Fibroblast of skin of scalp (primary cell): ENCODE measurements at places on chromosomes 13 and 19.

GRCh38 chr19:38650911-38651584 is 3.6 kb downstream of the ACTN4 start:
- peak; percentile 61 for DNase-seq

- DNase-seq, result no peak
Observed at GRCh38 chr19:38838986-38839761, 7.6 kb upstream of the ECH1 start.

DNA sequence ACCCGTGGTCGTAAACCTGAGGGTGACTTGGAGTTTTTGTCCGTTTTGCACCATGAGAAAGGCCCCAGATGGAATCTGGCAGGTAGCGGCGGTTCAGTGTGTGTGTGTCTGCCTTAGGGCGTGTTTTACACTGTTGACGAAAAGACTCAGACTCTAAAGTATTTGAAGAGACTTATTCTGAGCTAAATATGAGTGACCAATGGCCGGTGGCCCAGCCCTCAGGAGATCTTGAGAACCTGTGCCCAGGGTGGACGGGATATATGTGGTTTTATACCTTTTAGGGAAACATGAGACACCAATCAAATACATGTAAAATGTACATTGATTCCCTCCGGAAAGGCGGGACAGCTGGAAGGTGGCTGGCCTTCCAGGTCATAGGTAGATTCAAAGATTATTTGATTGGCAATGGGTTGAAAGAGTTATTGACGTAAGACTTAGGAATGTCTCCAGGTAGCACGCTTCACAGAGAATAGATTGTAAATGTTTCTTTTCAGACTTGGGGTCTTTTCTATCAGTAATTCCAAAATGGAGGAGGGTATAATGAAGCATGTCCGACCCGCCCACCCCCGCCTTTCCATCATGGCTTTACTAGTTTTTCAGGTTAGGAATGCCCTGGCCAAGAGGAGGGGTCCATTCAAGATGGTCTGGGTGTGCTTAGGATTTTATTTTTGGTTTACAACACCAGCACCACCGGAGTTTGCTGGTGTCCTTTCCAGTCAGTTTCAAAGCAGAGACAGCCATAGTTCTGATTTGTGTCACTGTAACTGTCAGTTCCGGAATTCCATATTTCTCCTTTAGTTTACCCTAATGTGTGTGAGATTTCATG is 1.0 kb upstream of the ZNF529 start:
- DNase-seq, result peak; percentile 4

- DNase-seq, result no peak
Observed at GRCh38 chr13:23705583-23705982, 135.4 kb downstream of the TNFRSF19 start.

DNA sequence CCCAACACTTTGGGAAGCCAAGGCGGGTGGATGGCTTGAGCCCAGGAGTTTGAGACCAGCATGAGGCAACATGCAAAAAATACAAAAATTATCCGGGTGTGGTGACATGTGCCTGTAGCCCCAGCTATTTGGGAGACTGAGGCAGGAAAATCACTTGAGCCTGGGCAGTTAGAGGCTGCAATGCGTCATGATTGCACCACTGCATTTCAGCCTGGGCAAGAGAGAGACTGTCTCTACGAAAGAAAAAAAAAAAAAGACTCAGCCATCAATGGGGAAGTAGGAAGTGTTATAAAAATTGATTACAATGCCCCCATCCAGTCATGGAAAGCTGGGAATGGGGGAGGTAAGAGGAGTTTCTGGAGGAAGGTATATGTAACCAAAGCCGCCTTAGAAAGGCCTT is 5.4 kb downstream of the TYK2 start:
- no peak for DNase-seq

DNA sequence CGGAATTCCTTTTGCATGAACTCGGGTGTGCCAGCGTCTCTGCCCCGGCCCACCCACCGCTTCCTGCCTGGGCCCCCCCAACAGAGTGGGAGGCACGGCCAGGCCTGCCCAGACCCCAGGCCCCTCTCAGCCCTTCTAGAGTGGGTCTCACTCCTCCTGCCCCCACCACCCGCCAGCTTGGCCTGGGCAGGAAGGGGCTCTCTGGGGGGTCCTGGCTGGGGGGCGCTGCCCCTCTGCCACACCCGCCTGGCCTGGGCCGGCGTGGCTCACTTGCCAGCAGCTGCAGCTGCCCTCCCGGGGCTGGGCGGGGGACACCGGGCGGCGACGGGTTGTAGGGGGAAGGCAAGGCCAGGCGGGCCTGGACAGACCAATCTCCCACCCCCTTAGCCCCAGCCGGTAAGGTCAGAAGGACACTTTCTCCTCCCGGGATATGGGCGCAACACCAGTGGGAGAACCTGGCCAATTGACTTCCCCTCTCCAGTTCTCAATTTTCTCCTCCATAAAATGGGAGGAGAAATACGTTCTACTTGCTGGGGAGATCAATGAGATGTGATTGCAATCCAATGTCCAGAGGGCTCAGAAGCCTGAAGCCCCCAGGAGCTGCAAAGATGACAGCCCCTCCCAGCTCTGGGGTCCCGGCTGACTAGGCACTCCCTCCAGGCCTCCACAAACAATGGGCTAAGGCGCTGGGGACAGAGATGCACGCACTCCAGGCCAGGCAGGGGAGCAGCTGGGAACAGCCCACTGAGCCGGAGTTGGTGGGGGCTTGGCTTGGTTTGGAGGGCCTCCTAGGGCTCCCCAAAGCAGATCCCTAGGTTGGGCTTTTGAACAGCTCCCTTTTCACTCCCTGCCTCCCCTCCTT is 2.4 kb downstream of the CRLF1 start:
- no peak for DNase-seq

GRCh38 chr19:46729696-46730095 is 12.8 kb upstream of the PRKD2 start:
- DNase-seq, result no peak

GRCh38 chr13:30835442-30835841 is 70.6 kb upstream of the MEDAG start:
- no peak for DNase-seq

GRCh38 chr13:99018418-99019180 is 40.7 kb upstream of the DOCK9 start:
- peak; percentile 79 for DNase-seq

DNA sequence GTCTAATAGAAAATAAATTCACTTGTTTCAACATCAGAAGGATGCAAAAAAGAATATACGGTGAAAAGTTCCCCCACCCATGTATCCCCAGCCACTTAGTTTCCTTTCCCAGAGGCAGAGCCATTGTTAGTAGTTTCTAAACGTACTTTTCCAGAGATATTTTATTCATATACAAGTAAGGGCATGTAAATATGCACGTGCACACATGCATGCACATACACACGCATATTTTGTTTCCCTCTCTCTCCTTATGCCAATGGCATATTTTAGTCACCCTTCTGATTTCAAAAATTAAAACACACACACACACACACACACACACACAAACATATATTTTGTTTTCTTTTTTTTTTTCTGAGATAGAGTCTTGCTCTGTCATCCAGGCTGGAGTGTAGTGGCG is 147.4 kb downstream of the PDS5B start:
- no peak for DNase-seq

GRCh38 chr19:41991025-41991424 is 3.0 kb downstream of the ATP1A3 start:
- no peak for DNase-seq

DNA sequence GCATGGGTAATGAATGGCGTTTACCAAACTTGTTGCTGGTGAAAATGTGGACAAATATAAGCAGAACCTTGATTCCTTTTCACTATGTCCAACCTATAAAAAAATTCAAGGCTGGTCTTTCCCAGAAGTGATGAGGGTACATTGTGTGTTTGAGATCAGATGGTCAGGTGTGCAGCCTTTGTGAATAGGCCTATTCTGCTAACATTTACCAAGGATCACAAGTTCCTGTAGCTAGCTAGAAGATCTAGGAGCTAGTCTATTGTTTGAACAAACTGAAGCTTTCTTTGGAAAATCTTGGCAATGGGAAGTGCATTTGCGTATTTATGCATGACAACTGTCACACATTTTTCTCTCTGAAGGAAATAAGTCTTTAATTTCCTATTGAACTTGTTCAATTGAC is 489.6 kb downstream of the KLF5 start:
- DNase-seq, result no peak

DNA sequence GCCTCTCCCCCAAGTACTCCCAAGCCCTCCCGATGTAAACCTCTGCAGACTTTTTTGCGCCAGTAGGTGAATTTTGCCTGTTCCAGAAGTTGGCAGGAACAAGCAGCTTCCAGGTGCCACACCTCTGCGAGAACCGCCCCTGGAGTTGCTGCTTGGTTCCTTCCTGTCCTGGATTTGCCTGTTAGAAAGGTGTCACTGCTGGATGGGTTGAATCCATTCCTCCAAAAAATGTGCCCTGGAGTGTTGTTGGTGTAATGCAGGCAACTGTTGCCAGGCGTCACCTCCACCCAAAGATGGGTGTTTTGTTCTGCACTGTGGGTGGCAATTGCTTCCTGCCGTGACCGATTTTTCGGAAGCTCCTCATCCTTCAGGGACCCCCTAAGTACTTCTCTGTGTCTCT is 5.7 kb downstream of the PGPEP1 start:
- no peak for DNase-seq

GRCh38 chr13:48653472-48653939 is at the start of gene CYSLTR2:
Gene CYSLTR2 (plus strand): TSS chr13:48653929. CDS start chr13:48706818, 52,889 bp downstream.
- DNase-seq, result peak; percentile 12

- no peak for DNase-seq
Observed at GRCh38 chr13:34431827-34432581, 510.1 kb upstream of the NBEA start.

GRCh38 chr13:40605573-40605972 is 60.9 kb downstream of the FOXO1 start:
- no peak for DNase-seq

GRCh38 chr13:80171096-80171495 is 169.8 kb downstream of the SPRY2 start:
- no peak for DNase-seq

GRCh38 chr13:31986676-31987470 is 44.7 kb upstream of the FRY start:
- no peak for DNase-seq

DNA sequence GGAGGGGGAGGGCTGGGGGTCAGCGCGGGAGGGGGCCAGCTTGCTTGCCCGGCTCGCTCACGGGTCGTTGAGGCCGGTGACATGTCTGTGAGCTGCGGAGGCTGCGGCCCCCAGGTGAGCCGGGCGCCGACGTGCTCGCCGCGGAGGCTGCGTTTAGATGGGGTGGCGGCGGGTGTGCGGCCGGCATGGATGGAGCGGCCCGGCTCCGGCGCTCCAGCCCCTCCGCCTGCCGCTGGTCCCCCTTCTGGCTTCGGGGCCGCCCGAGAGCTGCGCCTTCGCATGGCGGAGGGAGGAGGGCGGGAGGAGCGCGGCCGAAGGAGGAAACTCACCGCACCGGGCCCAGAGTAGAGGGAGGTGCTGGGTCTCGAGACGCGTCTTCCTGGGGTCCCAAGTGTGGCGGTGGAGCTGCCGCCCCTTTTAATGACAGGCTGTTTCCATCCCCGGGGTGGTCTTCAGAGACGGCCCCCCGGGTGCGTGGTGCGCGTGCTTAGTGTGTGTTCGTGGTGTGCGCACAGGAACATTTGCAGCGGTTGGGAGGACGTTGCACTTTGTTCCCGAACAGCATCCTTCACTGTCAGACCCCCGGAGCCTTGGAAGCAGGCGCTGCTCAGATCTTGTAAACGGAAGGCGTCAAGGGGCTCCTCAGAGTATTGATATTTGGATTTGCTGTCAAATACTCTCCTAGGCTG is at the start of gene AKAP11:
TSS of gene AKAP11 (plus strand) at position 38 of the 689 bp plus-strand sequence. CDS start 14,197 bp downstream, outside the sequence.
- DNase-seq, result peak; percentile 48

- no peak for DNase-seq
Observed at GRCh38 chr13:35888457-35888883, 242.7 kb downstream of the DCLK1 start.

DNA sequence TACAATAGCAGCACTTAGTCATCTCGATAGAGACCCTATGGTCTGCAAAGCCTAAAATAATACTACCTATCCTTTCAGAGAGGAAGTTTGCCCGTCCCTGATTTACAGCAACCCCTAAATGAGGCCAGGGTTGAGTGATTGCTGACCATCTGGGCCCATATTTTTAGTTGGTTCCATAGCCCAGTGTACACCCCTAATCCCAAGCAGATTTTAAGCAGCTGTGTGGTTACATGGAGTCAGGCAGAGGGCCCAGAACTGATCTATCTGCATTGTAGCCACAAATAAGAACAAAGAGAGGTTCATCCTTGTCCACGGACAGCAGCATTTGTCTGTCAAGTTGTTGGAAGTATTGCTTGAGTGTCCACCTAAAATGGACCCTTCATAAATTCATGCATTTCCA is 148.2 kb downstream of the DCT start:
- DNase-seq, result no peak

DNA sequence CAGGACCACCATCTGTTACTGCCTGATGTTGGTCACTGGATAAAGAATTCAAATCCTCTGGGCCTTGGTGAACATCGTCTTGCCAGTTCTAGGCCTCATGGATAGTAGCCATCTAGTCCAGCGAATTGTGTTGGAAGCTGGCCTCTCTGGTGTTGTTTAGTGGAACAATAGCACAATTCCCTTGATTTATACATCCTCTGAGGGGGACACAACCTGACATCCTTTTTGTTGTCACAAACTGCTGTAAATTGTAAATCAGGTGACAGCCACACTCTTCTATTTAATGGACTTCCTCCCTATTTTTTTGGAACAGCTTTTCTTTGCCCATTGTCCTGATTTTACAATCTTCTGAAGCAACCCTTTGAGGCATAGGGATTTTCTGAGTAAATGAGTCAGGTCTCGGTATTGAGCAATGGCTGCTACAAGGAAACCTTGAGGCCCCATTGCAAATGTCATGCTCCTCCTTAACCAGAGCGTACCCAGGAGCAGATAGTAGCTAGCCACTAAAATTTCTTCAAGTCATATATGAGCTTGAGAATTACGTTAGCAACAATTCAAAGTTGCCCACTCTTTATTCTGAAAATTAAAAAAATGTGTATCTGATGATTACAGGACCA is 263.3 kb downstream of the COG6 start:
- DNase-seq, result no peak

- peak; percentile 66 for DNase-seq
Observed at GRCh38 chr13:28161370-28161769, 23.0 kb downstream of the PAN3 start.

- no peak for DNase-seq
Observed at GRCh38 chr13:40494946-40495620, 171.4 kb downstream of the FOXO1 start.

DNA sequence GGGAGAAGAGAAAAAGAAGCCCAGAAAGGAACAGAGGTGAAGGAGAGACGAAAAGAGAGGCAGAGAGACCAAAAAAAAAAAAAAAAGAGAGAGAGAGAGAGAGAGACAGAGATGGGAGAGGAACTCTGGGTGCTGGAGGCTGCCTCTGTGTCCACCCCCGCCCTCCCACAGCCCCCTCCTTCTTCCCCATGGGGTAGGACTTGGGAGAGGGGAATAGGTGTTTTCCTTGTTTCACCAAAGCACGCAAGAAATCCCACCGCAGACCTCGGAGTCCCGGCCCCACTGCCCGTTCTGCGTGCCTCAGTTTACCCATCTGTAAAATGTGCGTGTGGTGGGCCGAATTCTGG is 4.9 kb downstream of the ONECUT3 start:
- no peak for DNase-seq
